ENCODE measurements at places on chromosomes 5 and 9.

DNA sequence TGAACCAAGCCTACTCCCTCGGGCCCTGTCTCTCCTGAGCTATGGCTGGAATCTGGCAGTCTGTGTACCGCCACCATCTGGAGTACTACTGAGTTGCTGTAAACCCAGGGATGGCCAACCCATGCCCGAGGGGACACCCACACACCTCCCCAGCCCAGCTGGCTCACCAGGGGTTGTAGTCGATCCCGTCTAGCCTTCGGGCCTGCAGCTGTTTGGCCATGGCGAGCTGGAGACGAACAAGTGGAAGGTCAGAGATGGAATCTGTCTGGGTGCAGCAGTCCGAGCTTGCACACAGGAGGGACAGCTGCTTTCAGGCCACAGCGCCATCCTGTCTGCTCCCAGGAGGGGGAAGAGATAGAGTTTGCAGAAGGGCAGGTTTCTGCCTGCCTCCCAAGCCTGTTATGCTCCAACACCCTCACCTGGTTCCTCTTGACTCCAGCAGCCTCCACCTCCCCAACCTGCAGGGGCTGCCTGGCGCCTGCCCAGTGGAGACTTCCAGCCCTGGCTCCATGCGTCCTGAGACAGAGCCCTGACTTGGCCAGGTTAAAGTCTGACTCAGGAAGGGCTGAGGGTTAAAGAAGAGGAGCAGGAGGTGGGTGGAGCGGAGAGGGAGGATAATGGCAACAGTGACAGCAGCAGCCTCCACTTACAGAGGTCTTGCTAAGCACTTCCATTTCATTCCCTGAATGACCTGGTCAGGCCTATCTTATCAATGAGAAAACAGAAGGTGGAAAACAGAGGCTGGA, 15.8 kb upstream of the SPOUT1 start:
- DNase-seq, result no peak

GRCh38 chr5:110086658-110087388, 397.1 kb downstream of the MAN2A1 start:
- no peak for DNase-seq

DNA sequence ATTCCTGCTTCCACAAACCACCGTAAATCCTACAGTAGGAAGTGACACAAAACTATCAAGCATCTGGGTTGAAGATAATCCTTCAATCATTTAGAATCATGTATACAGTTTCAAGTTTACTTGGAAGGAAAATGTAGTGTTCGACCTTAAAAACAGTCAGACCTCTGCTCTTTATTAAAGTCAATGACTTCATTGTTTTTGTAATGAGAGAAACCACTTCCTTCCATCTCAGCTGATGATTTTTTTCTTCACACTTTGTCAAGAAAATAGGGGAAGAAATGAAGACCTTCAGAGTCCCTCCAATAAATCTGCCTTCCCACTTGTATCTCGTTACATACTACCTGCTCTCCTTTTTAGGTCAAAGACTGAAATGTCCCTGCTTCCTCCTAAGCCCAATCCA, 30.1 kb downstream of the TUSC1 start:
- DNase-seq, result no peak

DNA sequence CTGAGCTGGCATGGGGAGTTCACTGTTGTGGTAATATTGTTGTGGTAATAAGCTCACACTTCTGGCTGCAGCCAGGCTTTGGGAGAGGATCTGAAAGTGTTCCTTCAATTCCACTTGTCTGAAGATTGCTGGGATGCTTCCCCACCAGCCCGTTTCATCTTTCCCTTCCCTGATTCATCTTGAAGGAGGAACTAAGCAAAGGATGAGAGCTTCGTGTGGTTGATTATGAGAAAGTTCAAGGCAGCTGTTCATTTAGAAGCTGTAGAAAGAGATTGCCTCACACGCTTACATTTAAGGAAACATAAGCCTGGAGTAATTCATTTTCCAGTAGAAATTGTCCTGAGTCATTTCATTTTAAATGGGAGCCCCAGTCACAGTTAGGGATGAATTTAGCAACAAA, 122.4 kb upstream of the GAS1 start:
- no peak for DNase-seq

- DNase-seq, result no peak
Measured at GRCh38 chr9:13444245-13445102, 165.0 kb upstream of the MPDZ start.

DNA sequence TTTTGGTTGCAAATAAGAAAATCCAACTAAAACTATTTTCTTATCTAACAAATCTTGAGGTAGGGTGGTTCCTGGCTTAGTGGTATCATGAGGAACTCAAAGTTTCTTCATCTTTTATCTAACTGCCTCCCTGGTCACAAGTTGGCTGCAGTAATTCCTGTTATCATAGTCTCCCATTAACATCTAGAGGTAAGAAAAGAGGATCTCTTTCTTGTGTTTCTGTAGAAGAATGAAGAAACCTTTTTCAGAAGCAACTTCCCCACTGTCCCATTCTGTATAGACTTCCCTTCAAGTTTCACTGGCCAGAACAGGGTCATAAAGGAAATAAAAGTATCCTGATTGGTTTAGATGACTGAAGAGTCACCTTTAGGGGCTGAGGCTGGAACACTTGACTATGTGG, 81.8 kb upstream of the ELL2 start:
- DNase-seq, result peak; percentile 71

DNA sequence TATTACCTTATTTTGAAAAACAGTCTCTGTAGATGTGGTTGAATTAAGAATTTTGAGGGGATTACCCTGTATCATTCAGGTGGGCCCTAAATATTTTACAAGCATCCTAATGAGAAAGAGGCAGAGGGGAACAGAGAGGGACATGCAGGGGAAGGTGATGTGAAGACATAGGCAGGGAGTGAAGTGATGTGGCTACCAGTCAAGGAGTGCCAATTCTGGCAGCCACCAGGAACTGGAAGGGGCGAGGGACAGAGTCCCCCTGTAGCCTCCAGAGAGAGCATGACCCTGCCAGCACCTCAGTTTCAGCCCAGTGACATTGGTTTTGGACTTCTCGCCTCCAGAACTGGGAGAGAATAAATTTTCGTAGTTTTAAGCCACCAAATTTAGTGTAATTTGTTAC, 44.1 kb downstream of the PIP5K1B start:
- DNase-seq, result no peak

GRCh38 chr9:34675869-34676268, 13.4 kb upstream of the CCL27 start:
- no peak for DNase-seq

DNA sequence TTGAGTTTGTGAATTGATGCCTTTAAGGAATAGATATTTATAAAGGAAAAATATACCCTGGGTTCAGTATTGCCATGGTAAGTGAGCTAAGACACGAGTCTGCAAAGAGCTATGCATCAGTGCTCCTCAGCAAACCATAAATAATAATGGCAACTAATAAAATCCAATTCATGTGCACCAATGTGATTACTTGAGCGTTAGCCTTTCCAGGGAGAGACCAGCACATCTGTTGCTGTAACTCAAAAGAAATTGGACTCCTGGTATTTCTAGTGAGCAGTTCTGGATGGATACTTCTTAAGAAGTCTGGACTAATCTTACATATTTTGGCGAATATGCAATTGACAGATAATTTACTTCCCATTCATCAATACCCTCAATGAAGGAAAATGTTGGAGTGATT, 373.3 kb downstream of the ARHGEF28 start:
- DNase-seq, result no peak

DNA sequence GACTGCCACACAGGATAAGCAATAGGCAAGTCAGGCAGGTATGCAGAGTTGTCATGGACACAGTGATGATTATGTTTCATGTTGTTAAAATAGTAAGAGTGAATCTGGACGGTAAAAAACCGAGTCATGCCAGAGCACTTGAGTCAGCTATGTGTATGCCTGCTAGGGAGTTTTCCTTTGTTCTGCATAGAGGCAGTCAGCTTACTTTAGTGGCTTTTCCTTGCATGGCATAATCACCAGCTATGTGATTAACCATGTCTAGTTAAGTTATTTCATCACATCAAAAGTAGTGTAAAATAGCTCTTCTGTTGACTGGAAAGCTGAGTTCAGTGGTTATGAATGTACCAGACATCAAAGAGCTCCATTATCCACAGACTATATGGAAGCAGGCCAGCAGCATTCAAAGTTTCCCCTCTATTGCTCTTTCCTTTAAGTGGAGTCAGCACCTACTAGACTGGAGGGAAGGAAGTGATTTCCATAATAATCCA, 989.8 kb downstream of the TLE1 start:
- no peak for DNase-seq

GRCh38 chr5:120419127-120419526, 45.0 kb upstream of the PRR16 start:
- no peak for DNase-seq

- DNase-seq, result no peak
Measured at GRCh38 chr9:121876255-121876654, 216.9 kb downstream of the TTLL11 start.

DNA sequence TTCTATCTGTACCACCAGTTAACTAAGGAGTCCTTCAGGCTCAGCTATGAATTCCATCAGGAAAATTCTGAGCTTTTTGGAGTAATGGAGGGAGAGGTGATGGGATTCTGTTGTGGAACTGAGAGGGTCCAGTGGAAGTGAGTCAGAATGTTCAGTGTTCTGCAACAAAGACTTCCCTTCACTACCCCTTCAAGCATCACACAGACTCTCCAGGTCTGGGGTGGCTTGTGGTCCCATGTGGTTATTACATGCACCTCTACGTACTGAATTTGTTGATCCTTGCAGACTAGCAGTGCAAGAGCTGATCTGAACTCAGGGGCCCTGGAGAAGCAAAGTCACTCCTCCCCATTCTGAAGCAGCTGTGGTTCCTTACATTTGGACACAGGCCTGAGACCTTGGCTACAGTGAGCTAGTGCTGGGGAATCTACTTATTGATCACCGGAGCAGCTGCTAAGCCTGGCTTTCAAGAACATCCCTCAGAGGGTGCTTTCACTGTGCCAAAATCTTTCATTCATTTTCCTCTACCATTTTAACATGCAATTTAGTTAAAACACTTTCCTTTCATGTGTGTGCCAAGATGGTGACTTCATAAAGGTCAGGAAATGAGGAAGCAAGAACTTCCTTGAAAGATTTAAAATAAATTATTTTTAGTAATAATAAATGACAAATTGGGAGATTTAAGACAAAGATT, 75.0 kb upstream of the TNC start:
- no peak for DNase-seq

DNA sequence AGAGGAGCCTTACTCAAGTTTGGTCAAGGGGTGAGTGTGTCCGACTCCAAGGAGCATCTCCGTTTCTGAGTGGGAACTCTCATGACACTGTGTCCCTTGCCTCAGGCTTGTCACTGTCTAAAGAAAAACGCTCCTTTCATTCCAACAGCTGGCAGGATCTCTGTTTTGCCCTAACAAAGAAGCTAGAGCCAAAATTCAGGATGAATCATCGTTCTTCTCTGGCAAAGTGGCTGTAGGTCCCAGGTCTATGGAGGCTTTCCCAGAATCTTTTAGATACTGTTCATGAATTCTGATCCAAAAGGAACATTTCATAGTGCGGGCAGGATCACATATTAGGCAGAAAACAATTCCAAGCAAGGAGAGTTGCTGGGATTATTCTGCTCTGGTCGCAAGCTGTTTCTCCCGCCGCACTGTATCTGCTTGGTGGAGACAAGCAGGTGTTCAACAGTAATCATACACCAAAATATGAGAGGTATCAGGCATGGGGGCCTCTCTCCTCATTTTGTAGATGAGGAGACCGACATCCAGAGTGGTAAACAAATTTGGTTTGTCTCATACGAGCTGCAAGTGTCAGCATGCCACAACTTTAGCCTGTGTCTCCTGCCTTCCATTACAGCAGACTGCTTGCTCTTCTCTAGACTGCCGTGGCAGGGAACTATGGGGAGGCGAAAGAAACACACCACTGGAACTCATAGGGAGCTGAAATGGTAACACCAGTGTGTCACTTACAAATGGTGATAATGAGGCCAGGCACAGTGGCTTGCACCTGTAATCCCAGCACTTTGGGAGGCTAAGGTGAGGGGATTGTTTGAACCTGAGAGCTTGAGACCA, 72.6 kb downstream of the ENTREP1 start:
- DNase-seq, result no peak

DNA sequence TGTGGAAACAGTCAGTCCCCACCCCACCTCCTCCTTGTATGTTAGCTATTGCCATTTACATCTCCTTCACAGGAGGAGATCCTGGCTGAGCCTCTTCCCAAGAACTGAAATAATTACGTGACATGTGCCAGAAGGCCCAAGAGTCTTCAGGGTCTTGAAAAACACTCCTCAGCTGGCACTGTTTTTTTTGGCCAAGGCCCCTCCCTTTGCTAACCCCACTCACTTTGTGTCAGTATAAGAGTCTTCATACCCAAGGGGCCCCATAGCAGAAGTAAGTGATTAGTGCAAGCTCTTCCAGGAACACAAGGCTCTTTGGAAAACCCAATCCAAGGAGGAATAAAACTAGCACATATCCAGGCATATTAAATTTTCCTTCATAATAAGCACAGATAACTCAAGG, 5.7 kb upstream of the LARP1 start:
- no peak for DNase-seq

GRCh38 chr5:181280251-181280762, 19.4 kb upstream of the TRIM52 start:
- no peak for DNase-seq

- DNase-seq, result no peak
Measured at GRCh38 chr5:83785176-83785668, 64.6 kb upstream of the HAPLN1 start.

DNA sequence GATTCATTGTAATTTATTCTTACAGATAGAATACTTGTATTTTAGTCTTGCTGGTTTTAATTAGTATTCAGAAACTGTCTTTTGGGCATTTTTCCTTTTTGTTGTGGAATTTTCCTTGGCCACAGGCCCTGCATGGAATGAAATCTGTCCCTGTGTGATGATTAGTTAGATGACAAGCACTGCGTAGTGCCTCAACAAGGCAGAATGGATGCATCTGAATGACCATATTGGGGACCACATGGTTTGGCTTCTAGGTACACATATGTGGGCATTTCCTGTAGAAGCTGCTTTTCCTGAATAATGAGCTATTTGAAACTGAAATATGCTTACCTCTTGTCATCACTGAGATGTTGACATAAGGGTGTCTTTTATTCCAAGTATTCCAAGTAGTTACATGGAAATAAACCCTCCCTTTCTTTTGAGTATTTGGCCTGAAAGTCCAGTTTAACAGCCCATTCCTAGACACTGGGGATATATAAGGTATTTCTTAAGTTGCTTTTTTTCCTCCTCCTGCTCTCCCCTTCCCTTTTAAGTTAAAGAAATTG, 147.3 kb downstream of the YTHDC2 start:
- no peak for DNase-seq

- peak; percentile 48 for DNase-seq
Measured at GRCh38 chr9:129264388-129264787, 86.3 kb upstream of the IER5L start.

GRCh38 chr5:124393584-124394379, 352.7 kb downstream of the ZNF608 start:
- no peak for DNase-seq

- no peak for DNase-seq
Measured at GRCh38 chr5:112247960-112248359, 171.1 kb downstream of the EPB41L4A start.

Data from inflammatory macrophage (primary cell).